ENCODE measurements at places on chromosomes 11 and 22.

DNA sequence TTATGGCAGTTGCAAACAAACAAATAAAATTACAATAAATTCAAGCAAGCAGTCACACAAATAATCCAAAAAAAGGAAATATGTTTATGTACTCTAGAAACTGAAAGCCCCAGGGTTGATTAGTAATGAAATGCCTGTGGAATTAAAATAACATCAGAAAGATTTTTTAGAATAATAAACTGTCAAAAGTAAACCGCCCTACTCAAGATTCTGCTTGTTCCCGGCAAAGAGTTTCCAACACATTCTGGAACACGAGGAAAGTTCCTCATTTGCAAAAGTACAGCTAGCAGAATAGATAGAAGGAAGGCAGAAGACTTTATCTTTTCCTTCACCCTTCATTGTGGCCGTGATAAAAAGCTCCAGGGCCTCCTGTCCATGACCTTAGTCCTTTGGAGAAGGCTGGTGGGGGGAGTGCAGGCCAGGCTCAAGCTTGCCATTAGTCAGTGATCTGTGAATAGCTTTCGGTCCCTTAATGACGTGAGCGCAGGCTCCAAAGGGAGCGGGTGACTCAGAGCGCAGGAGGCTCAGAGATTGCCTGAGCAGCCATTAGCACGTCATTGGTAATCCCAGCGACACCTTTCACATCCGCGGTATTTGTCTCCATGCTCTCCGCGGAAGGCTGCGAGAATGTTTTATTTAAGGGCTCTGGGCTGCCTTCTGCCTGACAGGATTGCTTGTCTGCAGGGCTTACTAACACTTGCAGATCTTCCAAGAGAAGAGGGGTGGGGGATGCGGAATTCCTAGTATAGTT lies 458.3 kb downstream of the METTL15 start:
- DNase-seq, result peak; percentile 76

GRCh38 chr11:22670830-22671229 lies 4.4 kb downstream of the GAS2 start:
- DNase-seq, result no peak

DNA sequence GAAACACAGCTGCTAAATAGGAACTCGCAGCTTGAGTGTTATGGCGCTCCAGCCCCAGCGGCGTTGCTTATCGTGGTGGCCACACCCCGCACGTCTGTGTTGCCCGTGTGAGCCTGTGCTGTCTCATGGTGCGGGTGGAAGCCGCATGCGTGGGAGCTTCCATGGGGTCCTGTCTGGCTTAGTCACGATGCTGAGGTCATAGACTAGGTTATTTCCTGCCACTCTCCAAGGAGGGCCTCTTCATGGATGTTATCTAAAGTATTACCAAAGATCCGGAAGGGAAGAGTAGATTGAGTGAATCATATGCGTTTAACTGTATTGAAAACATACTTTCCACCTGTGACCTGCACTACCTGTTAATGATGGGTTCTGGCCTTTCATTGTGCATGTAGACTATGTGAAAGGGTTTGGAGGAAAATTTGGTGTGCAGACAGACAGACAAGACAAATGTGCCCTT lies 21.7 kb downstream of the CTTN start:
- no peak for DNase-seq

- no peak for DNase-seq
Measured at GRCh38 chr11:93563857-93564256, 20.7 kb upstream of the SMCO4 start.

DNA sequence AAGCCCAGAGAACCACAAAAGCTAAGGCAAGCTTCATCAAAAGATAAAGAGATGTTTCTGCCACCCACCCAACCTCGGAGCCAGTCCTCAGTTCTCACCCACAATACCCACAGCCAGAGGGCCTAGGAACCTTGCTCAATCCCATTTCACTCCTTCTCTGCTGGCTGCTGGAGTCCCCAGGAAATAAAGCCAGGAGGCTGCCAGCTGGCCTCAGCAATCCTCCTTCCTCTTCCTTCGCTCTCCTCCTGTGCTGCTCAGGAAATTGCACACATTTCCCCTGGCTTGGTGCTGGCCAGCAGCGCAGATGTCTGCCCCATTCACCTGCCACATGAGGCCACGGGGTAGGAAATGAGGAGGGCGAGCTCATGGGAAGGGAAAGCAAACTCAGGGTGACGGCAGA lies 91.8 kb upstream of the LDLRAD3 start:
- no peak for DNase-seq

DNA sequence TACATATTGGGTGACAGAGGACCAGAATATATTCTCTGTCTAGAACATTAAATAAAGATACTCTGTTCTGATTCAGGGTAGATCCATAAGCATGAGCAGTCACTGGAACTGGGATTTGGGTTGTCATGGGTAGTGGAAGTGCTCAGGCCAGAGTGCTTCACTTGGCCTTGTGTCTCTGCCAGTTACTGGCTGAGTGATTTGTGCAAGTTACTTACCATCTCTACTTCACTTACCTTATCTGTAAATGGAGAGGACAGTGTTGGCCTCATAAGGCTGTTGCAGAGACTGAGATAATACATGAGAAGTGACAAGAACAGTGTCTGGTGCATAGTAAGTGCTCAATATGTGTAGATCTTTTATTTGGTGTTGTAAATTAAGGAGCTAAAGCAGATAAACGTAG lies 17.6 kb downstream of the ATXN10 start:
- DNase-seq, result no peak

DNA sequence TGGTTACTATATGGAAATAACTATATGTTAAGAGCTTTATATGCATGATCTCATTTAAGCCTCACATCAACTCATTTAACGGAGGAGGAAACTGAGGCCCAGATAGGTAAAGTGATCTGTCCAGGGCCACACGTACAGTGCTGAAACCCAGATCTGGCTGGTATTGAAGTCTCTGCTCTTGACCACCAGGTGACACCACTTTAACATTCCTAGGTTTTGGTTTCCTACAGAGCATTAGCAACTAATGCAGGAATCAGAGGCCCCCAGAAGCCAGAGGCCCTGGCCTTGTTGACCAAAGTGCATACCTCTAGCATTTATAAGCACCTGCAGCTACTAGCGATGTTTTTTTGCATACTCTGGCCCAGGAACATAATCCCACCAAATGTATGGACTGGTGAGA lies 12.9 kb upstream of the LIMK2 start:
- DNase-seq, result no peak

GRCh38 chr22:19061471-19062138 lies 60.6 kb downstream of the DGCR2 start:
- no peak for DNase-seq

- no peak for DNase-seq
Measured at GRCh38 chr11:75204012-75204674, 36.4 kb upstream of the TPBGL start.

- no peak for DNase-seq
Measured at GRCh38 chr11:21072558-21072957, 403.2 kb downstream of the NELL1 start.

- no peak for DNase-seq
Measured at GRCh38 chr22:49203091-49203858, 624.4 kb downstream of the BRD1 start.

- no peak for DNase-seq
Measured at GRCh38 chr11:94928117-94928990, 45.0 kb downstream of the CWC15 start.

GRCh38 chr11:77196961-77197360 lies 68.9 kb downstream of the MYO7A start:
- DNase-seq, result no peak
